ENCODE measurements at places on chromosomes 5 and 9.

DNA sequence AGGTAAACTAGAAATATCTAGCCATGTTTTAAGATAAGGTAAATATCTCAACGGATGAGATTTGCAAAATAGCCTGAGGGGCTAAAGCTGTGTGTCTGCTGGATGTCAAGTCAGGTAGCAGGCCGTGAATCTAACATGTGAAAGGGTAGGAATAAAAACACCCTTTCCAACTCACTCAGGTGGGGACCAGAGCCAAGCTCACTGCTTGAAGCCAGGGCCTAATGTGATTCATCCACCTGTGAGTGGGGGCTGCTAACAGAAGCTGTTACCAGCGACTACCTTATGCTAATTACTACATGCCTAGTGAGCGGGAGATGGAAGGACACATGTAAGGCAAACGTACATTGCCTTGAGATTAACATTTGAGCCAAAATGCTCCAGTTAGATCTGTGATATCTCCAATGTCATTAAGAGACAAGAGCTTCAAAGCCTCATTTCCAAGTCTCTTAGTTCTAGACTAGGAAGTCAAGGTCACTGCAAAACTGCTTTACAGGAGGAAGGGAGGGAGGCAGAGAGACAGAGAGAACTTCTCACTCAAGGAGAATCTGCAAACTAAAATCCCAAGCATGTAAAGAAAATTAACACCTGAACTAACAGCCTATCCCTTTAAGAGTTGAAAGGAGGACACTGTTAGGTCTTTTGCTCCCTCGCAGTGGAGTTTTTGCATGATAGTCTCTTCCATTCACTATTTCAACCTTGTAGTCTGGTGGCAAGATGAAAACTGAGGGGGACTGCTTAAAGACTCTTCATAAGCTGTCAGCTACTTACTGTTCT is 141.6 kb upstream of the RPS23 start:
- no peak for DNase-seq

GRCh38 chr5:151406322-151406947 is 41.0 kb upstream of the SLC36A1 start:
- DNase-seq: no peak

DNA sequence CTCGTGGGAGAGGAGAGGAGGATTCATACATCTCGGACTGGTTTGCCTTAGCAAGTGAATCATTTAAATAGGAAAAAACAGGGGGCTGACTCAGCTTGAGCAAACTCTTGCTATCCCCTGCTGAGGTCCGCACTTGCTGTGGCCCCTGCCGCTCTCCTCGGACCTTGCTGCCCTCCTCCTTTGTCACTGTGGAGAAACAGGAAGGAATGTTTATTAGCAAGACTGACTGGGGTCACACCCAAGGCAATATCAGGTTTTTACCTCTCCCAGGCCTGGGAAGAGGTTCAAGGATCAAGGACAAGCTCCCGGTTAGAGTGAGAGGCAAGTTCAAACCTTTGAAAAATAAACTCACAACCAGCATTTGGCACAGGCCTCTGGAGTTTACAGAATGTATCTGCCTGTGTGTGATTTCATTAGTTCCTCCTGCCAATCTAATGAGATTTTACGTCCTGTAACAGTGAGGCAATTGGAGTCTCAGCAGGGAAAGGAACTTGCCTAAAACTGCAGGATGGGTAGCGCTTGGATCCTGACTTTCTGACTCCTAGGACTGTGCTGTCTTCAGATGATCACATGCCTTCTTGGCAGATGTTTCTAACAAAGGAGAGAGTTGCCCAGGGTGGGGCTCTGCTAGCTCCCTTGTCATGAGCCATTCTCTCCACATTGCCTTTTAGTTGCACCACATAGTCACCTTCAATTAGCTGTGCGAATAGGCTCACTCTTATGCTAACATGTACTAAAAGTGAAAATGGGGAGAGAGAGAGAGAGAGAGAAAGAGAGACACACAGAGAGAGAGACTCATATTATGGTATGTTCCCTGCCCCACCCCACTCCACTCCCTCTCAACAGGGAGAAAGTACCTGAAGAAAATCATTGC is 108.6 kb upstream of the CDKN2B start:
- no peak for DNase-seq

DNA sequence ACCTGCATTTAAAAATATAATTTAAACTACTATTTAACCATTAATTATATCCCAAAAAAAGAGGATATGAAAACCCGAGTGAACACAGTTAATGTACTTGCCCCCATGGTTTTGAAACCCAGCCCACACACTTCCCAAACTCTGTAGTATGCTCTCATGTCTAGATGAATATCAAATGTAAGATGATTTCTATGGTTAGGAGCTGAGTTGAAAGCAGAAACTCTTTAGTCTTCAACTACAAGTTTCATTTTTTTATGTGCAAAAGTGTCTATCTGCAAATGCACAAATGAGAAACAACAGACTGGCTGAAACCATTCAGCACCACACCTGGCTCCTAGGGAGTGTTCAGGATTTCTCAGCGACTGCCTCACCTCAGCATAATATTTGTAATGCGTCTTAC is 183.3 kb downstream of the SEMA5A start:
- no peak for DNase-seq

- no peak for DNase-seq
Observed at GRCh38 chr9:69190086-69190862, 16.2 kb downstream of the TJP2 start.

DNA sequence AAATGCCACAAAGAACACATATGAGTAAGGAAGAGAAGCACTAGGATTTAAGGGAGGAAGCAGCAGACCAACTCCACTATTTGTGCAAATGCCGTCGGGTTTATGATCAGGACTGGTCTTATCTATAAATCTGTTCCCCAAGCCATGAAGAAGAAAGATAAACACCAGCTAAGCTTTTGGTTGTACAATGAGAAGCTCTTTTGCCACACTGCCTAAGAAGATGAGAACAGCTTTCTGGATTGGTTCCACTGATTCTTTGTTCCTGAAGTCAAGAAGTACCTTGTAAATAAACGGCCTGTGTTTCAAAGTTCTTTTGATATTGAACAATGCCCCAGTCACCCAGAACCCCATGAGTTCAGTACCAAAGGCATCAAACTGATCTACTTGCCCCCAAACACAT is 93.9 kb downstream of the RFX3 start:
- DNase-seq: no peak

GRCh38 chr9:78035383-78035993 is 3.9 kb upstream of the GNAQ start:
- peak; percentile 17 for DNase-seq

- no peak for DNase-seq
Observed at GRCh38 chr5:933251-933861, 40.7 kb downstream of the TRIP13 start.

GRCh38 chr9:38670542-38671371 is 49.2 kb downstream of the FAM240B start:
- no peak for DNase-seq

GRCh38 chr9:112420208-112420607 is 40.3 kb downstream of the HSDL2 start:
- DNase-seq: no peak

DNA sequence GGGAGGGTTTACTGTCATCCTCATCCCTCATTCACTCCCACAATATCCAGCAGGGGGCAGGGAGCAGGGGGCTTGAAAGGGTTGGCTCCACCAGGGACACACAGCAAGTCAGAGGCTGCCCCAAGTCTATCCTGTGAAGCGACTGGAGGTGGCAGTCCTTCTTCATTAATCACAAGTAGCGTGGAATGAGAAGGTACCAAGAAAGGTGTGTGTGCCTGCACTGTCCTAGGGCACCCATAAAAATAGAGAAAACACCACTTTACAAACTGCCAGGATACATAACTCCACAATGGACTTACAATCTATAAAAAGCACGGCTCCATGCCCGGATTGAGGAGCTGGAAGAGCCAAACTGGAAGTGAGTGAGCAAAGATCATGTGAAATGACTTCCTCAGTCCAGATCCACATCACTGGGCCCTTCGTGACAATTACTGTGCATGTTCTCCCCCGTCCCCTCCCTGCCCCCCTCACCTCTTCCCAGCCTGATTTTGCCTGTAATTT is 183.9 kb downstream of the SLIT3 start:
- DNase-seq: no peak

DNA sequence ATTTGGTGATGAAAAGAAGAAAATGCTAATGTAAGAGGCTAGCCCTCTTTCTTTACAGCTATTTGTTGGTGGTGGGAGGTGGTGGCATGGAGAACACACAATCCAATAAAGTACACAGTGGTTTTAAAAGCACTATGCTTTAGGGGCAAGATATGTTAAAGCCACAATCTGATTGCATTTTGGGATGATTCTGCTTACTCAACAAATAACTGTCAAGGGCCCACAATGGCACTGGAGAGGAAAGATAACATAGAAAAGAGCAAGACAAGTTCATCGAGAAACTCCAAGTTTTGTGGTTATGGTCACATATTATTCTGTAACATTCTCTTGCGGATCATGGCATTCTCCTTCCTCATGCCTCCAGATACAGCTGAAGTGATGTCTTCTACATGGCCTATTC is 38.8 kb downstream of the OTP start:
- DNase-seq: no peak

DNA sequence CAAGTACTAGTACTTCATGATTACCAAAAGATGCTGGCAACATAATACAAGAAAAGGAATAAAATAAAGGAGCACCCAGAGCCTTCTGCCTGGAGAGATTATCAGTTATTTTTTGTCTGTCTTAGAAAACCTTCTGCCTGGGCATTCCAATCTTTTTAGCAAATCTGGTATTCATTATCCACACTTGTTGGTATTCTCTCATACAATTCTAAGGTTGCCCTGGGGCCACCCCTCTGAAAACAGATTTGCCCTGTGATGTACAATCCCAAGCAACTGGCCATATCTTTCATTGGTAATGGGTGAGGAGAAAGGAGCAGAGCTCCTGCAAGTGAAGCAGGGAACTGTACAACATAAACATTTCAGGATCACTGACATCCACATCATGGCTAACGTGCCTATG is 47.8 kb downstream of the WDR41 start:
- DNase-seq: no peak

DNA sequence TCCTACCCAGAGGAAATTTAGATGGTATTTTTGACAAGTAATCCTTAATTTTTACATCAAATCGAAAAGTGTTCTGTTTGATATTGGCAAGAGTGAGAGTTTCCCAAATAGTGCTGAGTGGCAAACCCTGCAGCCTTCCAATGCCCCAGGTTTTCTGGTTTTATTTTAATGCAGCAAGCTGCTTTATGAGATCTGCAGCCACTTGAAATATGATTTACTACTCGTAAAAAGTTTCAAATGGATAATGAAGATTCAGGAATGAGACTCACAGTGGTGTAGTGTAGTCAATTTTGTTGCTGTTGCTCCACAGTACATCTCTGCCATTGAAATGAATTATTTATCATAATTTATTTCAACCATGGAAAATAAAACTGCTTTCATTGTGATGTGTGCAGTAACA is 23.6 kb upstream of the TLX3 start:
- DNase-seq: no peak

- DNase-seq: no peak
Observed at GRCh38 chr9:13817754-13818278, 496.1 kb downstream of the NFIB start.

DNA sequence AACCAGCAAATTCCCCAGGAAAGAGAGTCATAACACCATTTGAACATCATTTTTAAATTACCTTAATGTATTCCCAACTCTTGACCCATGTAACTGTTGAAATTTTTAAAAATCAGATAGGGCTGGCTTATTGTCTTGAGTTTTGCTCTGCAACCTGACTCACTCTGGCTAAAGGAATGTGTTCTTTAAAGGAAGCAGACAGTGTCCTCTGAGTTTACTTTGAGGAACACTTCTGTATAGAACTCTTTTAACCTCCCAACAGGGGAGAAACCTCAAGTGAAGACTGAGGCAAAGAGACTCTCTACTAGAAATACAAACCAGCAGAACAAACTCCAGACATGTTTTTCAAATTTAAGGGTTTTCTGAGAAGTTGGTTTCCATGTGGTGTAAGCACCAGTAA is 248.9 kb downstream of the CWC27 start:
- DNase-seq: no peak

DNA sequence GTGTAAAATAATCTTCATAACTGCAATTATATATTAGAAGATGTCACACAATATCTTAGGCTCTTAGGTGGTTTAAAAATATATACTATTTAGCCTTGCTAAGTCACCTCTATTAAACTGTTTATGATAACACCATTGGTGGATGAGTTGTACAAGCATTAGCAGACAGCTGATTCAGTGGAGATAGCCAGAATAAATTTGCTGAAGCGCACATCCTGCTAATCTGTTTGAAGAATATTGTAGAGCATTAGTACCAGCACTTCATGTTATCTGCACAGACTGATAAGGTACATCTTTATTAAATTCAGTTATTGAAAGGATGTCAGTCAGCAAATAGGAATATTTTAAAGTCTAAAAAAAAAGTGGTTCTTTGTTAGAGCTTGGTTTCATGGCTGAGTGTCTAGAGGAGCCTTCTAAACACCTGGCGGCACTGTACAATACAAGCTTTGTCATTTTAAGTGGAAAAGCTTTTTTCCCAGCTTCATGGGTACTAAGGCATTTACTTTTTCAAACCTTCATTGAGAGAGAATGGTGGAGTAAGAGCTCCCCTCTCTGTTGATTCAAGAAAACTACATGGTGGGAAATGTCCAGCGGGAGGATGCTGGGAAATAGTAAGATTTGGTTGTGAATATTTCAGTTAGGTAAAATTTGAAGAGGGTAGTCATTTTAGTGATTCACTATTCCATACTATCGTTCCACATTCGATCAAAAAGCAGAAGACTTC is 275.1 kb downstream of the SLF1 start:
- DNase-seq: no peak

DNA sequence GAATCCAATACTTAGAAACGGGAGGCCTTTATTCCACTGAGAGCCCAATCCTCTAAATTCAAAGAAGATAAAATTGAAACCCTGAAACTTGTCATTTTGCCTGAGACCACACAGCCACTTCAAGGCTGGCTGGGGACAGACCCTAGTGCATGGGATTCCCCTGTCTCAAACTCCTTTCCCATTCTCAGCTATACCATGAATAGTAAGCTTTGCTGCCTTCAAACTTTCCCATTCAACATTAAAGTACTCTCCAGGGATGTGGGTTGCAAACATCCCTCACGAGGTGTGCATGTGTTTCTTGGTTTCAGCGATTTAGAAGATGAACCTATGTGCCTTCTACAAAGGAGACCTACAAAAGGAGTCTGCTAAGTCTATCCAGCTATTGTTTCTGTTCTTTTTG is 64.6 kb downstream of the GABRB2 start:
- no peak for DNase-seq

- no peak for DNase-seq
Observed at GRCh38 chr5:129935626-129936025, 31.4 kb downstream of the CHSY3 start.

GRCh38 chr5:87126869-87127268 is 140.8 kb upstream of the RASA1 start:
- no peak for DNase-seq

GRCh38 chr5:62608529-62609511 is 30.2 kb downstream of the LRRC70 start:
- DNase-seq: no peak

DNA sequence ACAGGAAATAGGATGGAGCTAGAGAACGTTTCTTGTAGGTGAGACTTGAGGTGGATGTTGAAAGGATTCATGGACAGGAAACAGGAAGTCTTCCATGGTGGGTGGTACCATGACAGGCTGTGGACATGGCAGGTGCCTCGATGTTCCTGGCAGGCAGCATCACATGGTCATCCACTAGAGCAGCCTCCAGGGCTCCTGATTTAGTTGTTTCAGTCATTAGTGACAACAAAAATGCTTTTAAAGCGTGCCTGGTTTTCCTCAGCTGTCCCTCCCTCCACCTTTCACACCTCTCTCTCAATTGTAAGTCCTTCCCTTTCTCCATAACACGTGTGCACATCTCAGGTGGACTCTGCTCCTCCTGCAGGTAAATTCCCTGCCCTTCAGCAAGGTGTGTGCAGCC is 25.2 kb upstream of the ASPN start:
- no peak for DNase-seq

GRCh38 chr5:81904166-81904565 is 67.7 kb upstream of the ATG10 start:
- DNase-seq: no peak
